Activated CD8-positive, alpha-beta memory T cell treated with anti-CD3 and anti-CD28 coated beads for 4 hours (primary cell): ENCODE measurements at places on chromosomes 16 and 17.

DNA sequence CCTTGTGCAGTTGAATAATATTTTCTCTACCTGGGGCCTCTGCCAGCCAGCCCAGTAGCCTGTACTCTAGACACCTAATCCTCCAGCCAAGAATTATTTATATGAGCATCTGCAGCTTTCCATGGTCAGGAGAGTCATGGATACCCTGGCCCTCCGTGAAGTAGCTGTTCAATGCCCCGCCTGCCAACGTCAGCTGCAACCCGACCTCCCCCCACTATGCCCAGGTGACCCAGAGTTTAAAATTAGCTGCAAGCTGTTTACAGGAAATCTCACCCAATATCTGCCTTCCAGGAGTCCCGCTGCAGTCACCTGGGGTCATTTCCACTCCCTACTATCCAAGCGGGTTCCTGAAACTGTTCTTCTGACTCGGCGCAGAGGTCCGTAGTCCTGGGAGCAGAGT lies 12.3 kb downstream of the SDR42E2 start:
- DNase-seq, result no peak

DNA sequence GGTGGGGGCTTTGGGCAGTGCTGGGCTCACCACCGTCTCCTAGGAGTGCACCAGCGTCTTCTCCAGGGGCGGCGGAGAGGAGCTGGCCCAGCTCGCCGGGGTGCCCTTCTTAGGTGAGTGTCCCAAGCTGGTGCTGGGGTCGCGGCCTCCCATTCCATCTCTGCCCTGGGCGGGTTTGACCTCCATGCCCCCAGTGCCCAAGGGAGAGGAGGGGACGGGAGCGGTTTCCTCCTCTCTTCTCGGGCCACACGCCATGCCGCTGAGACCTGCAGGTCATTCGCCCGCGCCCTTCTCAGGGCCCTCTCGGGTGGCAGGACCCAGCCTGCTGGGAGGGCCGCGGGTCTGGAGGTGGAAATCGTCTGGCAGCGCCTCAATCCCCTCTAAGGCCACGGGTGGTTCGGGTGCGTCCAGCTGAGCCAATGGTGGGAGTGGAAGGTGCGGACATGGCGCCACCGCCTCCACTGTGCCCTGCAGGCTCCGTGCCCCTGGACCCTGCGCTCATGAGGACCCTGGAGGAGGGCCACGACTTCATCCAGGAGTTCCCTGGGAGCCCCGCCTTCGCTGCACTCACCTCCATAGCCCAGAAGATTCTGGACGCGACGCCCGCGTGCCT lies 5.3 kb downstream of the IGFALS start:
- DNase-seq, result no peak

GRCh38 chr17:37438141-37438540 lies 31.5 kb downstream of the TADA2A start:
- DNase-seq, result no peak

DNA sequence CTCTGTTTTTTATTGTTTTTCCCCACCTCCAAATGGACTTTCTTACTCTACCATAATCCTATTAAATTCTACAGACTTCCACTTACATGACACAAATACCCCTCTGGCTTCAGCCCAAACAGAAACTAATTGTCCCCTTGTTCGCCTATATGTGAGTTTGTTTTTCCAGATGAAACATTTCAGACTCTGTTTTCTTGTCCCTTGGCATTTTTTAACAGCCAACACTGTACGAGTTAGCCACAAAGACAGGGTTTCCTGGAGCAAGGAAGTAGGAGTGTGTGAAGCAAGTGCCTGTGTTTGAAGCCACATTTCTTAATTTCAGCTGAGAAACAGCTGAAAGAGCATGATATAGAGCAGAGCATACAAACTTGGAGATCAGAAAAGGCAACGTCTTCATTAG lies 382.2 kb upstream of the CDH5 start:
- DNase-seq, result no peak

GRCh38 chr16:31114468-31114867 lies 3.0 kb upstream of the KAT8 start:
- DNase-seq, result no peak
